ENCODE measurements at places on chromosomes 4 and X. TPM values are rescaled to one million over a fixed set of nuclear protein-coding genes. Genes with fewer than 3 reads are reported as not detected.
A peak's percentile ranks its signal among the peaks of the same experiment; 100 is the strongest.

- no peak for DNase-seq
These were observed 51.2 kb downstream of the DRD5 start for GRCh38 chr4:9832640-9833039.

Gene DDX53
- polyA plus RNA-seq = not detected

GRCh38 chrX:115023139-115023538, 5.7 kb upstream of the IL13RA2 start:
- peak; percentile 17 for DNase-seq

DNA sequence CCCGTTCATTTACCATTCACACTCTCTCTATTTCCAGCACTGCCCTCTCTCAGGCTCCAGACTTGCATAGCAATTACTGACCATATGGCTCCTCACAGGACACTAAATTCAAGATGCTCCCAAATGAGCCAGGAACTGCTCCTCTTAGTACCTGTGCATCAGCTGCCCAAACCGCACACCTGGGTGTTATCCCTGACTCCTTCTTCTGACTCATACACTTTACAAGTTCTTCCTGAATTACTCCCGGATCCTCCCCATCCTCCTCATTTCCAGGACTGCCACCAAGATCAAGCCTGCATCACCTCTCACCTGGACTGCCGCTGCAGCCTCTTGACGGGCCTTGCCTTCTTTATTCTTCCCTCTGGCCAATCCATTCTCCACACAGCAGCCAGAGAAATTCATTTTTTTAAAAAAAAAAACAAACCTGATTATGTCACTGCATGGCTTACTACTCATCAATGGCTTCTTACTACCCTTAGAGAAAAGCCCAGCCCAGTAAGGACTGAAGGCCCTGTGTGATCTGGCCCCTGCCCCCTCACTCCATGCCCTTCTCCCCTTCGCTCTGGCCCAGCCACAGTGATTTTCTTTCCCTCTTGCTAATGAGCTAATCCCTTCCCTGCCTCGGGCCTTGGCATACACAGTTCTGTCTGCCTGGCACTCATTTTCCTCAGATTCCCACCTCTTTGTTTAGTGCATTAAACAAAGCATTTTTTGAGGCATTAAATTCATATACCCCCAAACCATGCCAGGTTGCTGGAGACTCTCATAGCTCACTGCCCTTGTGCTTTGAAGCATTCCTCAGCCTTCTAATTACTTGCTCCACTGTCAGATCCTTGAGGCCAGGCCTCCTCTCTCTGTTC, 92.0 kb downstream of the PDGFRA start:
- DNase-seq = no peak

DNA sequence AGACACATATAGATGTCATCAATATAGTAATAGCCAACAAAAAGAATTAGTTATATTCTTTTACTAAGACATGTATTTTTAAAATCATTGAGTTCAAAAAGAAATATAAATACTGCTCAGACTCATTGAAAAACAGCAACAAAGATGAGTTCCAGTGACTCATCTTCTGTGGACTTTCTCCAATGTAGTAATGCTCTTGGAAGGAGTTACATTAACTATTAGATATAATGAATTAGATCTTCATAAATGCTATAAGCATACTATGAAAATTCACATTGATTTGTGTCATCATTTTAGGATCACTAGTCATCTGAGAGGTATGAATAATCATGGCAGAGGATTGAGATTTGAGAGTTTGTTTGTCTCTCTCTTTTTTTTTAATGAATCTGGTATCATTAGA, 547.8 kb upstream of the PCDH7 start:
- peak; percentile 15 for DNase-seq

- peak; percentile 39 for DNase-seq
These were observed 1.7 kb downstream of the EIF1AX start for GRCh38 chrX:20139966-20140365.

GRCh38 chr4:148793221-148793620, 351.0 kb upstream of the NR3C2 start:
- DNase-seq = no peak

DNA sequence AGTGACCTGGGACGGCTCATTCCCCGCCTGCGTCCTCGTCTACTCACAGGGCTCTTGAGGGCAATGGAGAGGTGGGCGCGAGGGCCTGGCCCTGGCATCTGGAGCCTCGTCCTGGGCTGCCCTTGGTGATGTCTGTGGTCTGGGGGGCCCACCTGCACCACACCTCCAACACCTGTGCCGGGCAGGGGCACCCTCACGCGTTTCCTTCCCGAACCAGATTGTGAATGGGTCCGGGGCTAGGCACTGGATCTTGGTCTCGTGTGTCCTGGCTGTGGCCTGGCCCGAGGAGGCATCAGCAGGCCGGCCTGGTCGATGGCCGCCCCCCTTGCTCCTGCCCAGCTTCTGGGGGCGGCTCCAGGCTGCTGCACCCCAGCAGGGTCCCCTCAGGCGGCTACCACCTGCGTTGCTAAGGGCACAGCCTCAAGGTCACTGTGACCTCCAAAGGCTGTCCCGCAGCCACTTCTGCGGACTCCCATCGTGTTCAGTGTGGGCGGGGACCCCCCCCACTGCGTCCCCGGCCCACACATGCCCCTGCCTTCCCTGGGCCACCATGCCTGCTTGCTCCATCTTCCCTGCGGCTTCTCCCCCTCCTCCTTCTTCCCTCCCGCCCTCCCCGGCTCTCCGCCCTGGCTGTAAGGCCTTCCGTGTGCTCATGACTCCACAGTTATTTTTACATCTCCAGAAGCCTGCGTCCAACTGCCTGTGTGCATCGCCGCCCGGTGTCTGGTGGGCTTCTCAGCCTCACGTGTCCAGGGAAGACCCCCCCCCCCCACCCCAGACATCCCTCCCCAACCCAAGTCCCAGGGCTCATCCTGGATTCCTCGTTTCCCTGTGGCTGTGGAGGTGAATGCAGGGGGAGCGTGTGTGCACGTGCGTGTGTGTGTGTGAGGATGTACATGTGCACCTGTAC, 3.8 kb downstream of the DOK7 start:
- no peak for DNase-seq

DNA sequence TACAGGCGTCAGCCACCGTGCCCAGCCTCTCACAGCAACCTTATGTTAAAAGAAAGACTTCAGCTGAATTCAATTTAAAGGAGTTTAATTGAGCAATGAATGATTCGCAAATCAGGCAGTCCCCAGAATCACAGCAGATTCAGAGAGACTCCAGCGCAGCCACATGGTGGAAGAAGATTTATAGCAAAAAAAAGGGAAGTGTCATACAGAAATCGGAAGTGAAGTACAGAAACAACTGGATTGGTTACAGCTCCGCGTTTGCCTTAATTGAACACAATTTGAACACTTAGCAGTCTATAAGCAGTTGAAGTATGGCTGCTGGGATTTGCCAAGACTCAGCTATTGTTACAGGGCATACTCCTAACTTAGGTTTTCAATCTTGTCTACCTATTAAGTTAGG, 19.8 kb downstream of the CENPVL3 start:
- DNase-seq = no peak

- DNase-seq = no peak
These were observed 30.4 kb downstream of the RPS3A start for GRCh38 chr4:151129796-151130195.

Measured in muscle of leg (tissue), 16 donors.